ENCODE measurements at places on chromosomes 12 and 14.

DNA sequence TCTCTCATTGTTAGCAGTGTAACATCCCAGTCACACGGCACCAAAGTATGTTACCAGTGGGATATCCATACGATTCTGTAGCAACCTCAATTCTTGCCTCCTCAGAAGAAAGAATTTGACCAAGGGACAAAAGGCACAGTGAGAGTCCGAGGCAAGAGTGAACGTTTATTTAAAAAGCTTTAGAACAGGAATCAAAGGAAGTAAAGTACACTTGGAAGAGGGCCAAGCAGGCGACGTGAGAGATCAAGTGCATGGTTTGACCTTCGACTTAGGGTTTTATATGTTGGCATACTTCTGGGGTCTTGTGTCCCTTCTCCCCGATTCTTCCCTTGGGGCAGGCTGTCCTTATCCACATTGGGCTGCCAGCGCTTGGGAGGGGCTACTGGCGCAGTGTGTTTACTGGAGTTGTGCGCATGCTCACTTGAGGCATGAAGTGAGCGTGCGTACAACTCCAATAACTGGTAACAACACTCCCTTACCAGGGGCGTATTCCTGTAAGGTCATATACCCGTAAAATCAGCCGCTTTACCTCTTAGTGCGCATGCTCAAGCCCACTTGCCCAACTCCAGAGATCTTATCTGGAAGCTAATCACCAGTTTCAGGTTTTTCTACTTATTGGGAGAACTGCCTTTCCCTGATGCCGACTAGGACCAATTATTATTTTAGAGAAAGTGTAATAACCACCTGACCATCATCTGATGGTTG lies 71.7 kb downstream of the FAR2 start:
- no peak for DNase-seq

GRCh38 chr12:101885912-101886561 lies 8.7 kb downstream of the DRAM1 start:
- peak; percentile 14 for DNase-seq

DNA sequence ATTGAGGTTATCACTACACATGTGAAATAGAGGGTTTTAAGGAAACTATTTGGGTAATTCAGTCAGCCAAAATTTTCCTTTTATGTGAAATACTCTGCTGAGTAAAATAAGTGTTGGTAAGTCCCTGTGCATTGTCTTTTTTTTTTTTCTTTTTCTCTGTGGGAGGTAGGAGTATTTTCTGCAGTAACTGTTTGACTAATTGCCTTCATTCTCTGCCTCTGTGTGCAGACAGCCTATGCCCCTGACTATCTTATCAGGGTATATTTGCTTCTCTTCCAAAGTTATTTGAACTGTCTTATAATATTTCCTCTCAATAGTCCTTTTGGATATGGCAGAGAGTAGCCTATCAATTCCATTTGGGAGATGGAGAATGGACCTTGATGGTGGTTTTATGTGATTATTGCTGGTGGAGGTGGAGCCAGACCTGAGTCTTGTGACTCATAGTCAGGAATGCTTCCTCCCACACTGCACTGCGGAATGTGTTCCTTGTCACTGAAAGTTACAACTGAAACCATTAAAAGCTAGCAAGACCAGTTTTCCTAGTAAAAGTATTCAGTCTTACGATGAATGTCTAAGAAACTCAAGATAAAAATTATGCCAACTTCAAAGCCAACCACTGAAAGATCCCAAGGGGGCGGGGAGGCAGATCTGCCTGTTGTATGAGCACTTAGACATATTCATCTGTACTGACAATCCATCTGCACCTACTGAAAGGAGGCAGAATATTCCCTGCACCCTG lies 40.9 kb upstream of the STXBP6 start:
- peak; percentile 27 for DNase-seq

GRCh38 chr12:116200812-116201211 lies 76.7 kb downstream of the MED13L start:
- DNase-seq, result no peak

DNA sequence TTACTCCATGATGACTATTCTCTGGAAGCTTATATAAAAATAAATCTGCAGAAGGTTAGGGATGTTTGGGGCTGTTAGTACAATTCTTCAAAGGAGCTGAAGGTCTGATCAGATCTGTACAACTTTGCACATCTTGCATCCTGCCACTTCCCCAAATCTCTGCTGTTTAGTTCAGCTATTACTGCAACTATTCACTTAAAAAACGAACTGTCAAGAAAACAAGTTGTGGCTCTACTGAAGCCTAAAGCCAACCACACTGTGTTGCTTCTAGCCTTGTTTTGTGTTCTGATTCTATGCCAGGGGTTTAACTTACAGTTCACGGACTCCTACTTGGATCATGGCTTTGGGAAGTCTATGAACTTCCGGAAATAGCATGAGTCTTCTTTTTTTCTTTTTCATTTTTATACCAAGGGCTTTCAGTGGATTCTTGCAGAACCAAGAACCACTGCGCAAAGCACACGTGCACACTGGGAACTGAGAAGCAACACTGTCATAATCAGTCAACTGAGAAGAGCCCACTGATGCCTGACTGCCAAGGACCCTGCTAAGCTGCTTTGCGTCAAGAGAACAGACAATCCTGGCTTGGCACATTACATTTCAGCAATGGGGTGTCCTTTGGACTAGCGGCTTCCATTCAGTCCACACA lies 66.3 kb upstream of the EEA1 start:
- DNase-seq, result no peak

DNA sequence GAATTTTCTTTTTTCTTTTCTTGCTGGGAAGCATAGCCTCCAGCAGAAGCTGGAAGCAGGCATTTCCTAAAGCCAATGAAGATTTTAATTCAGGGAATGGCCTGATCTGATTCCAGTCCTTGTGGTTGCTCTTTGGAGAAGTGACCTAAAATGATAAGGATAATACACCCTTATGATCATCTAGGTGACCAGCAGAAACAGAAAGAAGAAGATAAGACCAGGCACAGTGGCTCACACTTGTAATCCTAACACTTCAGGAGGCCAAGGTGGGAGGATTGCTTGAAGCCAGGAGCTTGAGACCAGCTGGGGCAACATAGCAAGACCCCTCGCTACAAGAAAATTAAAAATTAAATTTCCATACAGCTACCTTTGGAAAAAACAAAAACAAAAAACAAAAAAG lies 51.2 kb downstream of the EEA1 start:
- no peak for DNase-seq

DNA sequence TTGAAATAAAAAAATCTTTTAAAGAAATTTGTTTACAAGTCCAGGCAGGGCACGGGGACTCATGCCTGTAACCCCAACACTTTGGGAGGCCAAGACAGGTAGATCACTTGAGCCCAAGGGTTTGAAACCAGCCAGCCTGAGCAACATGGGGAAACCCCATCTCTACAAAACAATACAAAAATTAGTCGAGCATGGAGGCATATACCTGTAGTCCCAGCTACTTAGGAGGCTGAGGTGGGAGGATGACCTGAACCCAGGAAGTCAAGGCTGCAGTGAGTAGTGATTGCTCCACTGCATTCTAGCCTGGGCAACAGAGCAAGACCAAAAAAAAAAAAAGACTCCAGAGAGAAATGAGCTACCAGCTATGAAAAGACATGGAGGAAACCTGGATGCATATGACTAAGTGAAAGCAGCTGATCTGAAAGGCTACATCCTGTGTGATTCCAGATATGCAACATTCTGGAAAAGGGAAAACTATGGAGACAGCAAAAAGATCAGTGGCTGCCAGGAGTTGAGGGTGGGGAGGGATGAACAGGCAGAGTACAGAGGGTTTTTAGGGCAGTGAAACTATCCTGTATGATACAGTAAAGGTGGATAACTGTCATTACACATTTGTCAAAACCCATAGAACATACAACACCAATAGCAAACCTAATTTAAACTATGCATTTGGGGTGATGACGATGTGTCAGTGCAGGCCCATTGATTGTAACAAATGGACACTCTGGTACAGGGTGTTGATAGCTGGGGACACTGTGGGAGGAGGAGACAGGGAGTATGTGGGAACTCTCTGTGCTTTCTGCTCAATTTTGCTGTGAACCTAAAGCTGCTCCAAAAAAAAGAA lies 59.9 kb downstream of the PRKAB1 start:
- peak; percentile 66 for DNase-seq

DNA sequence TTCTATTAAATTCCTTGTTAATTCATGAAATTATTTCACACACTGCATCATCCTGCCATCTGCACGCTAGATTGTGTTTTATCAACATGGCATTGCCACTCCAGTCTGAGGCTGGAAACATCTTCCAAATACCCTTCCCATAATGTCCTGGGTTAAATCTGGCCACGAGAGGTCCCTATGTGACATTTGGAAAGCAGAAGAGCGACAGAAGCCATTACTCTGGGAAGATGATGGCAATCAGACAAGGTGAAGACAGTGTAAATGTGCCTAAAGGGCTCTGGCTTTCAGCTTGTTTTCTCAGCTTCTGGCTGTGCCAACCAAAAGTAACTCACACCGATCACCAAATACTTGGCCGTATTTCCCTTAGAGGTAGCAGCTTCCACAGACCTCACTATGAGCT lies 144.8 kb downstream of the CAPZA3 start:
- no peak for DNase-seq

- DNase-seq, result no peak
Observed at GRCh38 chr12:14169281-14169680, 187.9 kb upstream of the GRIN2B start.

GRCh38 chr14:103149351-103150237 lies 26.3 kb downstream of the TNFAIP2 start:
- no peak for DNase-seq

GRCh38 chr12:41151793-41152192 lies 36.3 kb upstream of the PDZRN4 start:
- DNase-seq, result no peak

DNA sequence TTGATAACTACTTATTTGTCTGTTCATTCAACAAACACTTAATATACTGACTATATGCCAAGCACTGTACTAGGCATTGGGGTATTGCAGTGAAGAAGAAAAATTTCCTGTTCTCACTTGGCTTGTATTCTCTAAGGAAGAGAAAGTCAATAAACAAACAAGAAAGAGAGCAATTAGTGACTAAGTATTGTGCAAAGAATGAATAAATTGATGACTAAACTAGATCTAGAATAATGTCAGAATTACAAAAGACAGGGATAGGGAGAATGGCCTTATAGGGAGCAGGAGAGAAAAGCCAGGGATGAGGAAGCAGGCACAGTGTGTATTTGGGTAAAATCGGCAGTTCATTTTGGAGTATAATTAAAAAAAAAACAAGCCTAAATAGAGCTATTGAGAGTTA lies 4.2 kb upstream of the LIN7A start:
- no peak for DNase-seq

DNA sequence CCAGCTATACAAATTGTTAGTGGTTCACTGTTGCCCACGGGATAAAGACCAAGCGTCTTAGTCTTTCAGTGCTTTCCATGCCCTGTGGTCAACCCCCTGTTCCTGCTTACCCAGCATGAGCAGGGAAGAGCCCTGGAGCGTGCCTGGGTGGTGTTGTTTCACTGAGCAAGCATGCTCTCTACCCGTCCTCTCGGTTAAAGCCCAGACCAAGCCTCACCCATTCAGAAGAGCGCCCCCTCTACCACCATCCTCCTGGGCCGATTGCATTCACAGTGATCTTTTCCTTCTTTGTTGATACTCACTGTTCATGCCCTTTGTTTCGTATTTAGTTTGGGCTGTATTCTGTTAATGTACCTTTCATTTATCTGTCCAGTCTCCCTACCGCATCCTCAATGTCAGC lies 25.1 kb downstream of the DYRK4 start:
- no peak for DNase-seq

GRCh38 chr12:27319409-27319808 lies 13.2 kb upstream of the BMAL2 start:
- DNase-seq, result no peak

- no peak for DNase-seq
Observed at GRCh38 chr12:56716458-56716857, 8.6 kb downstream of the NACA start.

- no peak for DNase-seq
Observed at GRCh38 chr14:104784846-104785707, 10.5 kb downstream of the AKT1 start.

Measured in Caki2 (cell line).